ENCODE measurements at places on chromosomes 3 and 15.

DNA sequence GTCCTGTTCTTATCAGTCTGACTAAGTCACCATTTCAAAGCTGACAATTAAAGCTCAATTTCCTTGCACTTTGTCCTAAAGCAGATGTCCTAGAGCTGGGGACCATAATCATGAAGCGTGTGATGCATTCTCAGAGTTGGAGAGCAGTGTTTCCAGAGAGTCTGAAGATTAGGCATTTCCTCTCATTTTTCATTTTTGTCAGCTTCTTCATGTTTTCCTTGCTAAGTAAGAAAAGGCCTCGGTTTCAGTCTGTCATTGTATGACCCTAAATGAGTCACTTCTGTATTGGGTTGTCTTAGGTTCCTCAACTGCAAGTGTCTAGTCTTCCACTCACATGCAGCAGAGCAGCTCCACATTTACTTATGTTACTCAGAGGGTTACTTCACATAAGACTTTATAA is 257.2 kb upstream of the TPRG1 start:
- DNase-seq: no peak

- DNase-seq: no peak
These were observed 179.3 kb upstream of the MME start for GRCh38 chr3:154900816-154901215.

DNA sequence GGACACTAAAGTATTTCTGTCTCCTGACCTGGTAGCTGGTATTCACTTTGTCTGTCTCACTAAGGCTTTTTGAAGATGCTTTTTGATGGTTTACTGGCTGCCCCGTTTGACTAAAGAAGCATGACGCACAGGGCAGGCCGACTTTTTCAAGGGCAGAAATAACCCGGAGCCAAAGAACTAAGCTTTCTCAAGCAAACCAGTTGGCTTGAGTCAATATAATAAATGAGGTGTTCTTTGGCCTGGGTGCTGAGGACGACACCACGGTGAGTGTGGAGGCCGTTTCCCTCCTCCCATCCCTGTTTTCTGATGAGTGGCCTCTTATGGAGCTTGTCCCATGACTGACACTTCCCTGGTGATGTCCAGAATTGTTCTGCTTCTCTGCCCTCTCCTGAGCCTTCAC is 220.9 kb downstream of the ITPR1 start:
- DNase-seq: no peak

DNA sequence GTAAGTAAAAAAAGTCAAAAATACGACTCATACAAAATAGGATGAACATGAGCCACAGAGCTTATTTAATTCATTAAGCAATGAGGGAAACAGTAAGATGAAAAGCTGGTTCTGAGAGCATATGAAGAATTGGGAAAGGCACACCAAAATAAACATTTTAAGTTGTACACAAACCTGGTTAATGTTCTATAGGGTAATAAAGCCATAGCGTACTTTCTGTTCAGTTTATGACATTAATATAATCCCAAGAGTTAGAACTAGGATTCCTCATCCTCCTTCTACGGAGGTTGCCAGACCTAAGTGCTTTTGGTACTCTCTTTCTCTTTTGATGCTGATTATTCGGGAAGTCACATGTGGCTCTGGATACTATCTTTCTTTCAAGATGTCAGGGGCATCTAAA is 41.4 kb downstream of the CLEC3B start:
- DNase-seq: no peak

DNA sequence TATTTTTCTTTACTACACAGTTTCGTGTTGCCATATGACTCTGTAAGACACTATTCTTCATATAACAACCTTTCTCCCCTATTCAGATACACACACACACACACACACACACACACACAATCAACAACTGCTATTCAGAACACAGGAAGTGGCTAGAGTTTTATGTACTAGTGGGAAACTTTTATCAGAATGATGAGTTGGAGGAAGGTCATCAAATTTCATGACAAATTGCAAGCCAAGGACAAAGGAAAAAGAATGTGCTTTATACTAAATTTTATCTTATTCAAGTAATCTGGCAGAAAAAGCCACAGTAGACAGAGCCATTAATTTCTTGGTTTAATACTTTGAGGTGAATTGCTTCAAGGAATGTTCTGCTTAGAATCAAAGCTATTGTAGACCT is 899.8 kb downstream of the ROBO2 start:
- no peak for DNase-seq

GRCh38 chr3:128585974-128586373 is 64.6 kb downstream of the RPN1 start:
- DNase-seq: no peak

- no peak for DNase-seq
These were observed 9.9 kb downstream of the MB21D2 start for GRCh38 chr3:192907784-192908183.

GRCh38 chr15:31471731-31472430 is 145.2 kb downstream of the KLF13 start:
- DNase-seq: no peak

DNA sequence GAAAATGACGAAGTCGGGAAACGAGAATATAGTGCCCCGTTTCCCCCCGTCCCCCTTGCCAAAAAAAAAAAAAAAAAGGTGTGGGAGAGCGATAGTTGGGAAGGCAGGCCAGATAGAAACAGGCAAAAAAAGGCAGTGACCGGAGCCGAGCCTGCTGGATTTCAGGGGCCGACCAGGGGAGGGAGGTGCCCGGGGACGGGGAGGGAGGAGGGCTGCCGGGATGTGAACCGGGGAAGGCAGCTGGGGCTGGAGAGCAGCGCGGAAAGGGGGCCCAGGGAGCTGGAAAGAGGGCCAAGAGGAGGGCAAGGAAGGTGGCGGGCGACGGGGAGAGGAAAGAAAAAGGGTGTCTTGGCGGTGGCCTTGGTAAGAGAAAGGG is 837 bp downstream of the LRRN1 start:
- peak; percentile 12 for DNase-seq

GRCh38 chr3:170007031-170007663 is 30.6 kb upstream of the GPR160 start:
- DNase-seq: no peak

DNA sequence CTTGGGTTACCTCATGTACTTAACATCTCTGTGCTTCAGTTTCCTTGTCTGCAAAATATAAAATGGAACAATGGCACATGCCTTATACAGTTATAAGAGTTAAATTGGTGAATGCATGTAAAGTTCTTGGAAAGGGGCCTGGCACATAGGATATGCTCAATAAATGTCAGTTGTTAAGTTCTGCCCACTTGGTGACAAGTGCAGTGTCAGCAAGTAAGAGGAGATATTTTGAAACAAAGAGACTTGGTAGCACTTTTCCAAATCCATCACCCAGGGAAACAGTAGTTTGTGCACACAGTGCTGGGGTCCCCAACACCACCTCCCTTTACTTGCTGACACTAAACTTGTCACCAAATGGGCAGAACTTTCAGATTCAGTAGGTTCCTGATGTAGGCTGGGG is 19.1 kb downstream of the LRRC31 start:
- no peak for DNase-seq

DNA sequence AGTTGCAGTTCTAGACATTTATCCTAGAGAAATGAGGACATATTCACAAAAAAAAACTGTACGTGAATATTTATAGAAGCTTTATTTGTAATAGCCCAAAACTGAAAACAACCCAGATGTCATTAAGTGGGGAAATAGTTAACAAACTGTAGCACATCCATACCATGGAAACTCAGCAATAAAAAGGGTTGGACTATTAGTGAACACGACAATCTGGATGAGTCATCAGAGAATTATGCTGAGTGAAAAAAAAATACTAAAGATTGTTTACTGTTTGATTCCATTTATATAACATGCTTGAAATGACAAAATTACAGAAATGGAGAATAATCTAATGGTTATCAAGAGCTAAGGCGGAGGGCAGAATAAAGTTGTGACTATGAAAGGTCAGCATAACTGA is 59.5 kb downstream of the CPA3 start:
- no peak for DNase-seq

GRCh38 chr15:29534378-29534777 is 264.8 kb upstream of the NSMCE3 start:
- no peak for DNase-seq

DNA sequence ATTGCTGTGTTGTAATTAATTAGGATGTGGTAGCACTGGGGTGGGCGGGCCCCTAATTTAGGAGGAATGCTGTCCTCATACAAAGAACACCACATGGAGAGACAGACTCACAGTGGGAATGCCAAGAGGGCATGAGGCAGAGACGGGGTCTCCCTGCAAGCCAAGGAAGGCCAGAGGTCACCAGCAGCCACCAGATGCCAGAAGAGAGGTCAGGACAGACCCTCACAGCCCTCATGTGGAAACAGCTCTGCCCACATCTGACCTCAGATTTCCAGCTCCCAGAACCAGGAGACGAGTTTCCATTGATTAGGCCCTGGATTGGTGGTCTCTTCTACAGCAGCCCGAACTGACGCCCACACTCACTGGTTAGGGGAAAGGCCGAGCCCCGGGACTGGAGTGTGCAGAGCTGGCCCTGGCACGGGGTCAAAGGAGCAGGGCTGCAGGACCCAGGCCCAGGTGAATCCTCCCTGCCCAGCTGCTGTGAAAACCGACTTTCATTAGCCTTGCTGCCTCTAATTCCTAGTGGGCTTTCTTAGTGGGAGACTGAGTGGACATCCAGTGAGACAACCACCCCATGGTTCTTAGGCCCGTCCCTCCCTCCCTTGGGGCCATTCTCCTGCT is 43.0 kb upstream of the SLC41A3 start:
- no peak for DNase-seq

All from neural crest cell (in vitro differentiated cells).